ENCODE measurements at places on chromosomes 2 and 18. TPM values are rescaled to one million over a fixed set of nuclear protein-coding genes. Genes with fewer than 3 reads are reported as not detected.

- H3K27me3 ChIP-seq = no peaks in the 10 kb centered on the region
- DNase-seq = no peak
- no peak overlapping the region for H3K27ac ChIP-seq
- no peaks in the 10 kb centered on the region for H3K4me1 ChIP-seq
- no peak overlapping the region for H3K4me3 ChIP-seq
These were observed 138.0 kb upstream of the DNMT3A start for GRCh38 chr2:25479761-25480160.

GPAT2 gene
- total RNA-seq = not detected

MRPL30 gene
- 46.1 TPM for total RNA-seq

CAPN14 gene
- 0.21 TPM for total RNA-seq

- no peak for DNase-seq
- no peak overlapping the region for H3K4me3 ChIP-seq
- no peaks in the 10 kb centered on the region for H3K27me3 ChIP-seq
- no peaks in the 10 kb centered on the region for H3K36me3 ChIP-seq
These were observed 1542.6 kb upstream of the PIK3C3 start for GRCh38 chr18:40412410-40412809.

PLGLB2 gene
- 0.15 TPM for total RNA-seq

DNA sequence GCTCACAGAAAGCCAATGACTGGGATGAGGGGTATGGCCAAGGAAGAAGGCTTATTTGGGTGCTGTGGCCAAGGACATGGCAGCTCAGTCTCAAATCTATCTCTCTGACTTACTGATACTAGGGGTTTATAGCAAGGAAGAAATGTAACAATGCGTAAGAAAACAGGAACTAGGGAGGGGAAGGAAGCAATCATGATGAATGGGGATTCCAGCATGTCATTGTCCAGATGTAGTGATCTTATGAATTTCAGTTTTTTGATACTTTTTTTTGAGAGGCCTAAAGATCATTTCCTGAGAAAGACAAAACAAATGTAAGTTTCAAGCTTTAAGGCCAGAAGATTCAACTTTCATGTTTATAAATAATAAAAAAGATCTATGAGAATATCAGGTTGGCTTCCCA lies 298.6 kb upstream of the FAM98A start:
- no peaks in the 10 kb centered on the region for H3K4me1 ChIP-seq
- H3K27me3 ChIP-seq = no peaks in the 10 kb centered on the region
- no peaks in the 10 kb centered on the region for H3K36me3 ChIP-seq
- H3K27ac ChIP-seq = no peak overlapping the region
- DNase-seq = no peak

- no peaks in the 10 kb centered on the region for H3K4me1 ChIP-seq
- H3K27me3 ChIP-seq = no peaks in the 10 kb centered on the region
- H3K4me3 ChIP-seq = no peak overlapping the region
These were observed 61.8 kb downstream of the CDH20 start for GRCh38 chr18:61394983-61395382.

DNA sequence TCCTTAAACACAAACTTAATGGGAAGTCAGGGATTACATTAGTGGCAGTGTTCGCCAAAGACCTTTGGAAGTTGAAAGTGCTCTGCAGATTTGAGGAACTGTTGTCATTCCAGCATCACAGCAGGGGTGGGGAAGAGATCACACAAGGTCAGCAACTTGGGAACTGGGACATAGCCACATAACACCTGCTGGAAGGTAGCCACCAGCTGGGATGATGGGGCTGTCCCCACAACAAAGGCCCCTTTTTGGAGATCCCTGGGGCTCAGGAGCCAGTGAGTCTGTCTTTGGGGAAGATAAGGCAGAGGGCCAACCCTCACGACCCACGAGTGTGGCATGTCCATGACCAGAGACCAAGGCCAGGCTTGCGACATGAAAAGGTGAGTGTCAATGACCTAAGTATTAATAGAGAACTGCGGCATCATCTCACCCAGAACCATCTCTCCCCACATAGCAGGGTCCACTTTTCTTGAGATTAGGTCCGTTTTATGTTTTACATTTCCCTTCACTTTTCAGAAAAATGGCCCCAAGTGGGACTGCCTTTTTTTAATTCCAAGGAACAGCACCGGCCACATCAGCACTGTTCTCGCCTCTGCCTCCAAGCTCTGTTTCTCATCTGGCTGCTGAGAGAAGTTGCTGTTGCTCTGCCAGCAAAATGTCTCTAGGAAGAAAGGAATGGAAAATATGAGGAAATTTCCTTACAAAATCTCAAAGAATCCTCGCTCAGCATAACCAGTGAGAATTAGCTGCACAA lies 106.9 kb downstream of the GFPT1 start:
- H3K27ac ChIP-seq = no peak overlapping the region
- no peak overlapping the region for H3K4me3 ChIP-seq
- H3K27me3 ChIP-seq = no peaks in the 10 kb centered on the region
- H3K4me1 ChIP-seq = no peaks in the 10 kb centered on the region
- H3K36me3 ChIP-seq = no peaks in the 10 kb centered on the region

DNA sequence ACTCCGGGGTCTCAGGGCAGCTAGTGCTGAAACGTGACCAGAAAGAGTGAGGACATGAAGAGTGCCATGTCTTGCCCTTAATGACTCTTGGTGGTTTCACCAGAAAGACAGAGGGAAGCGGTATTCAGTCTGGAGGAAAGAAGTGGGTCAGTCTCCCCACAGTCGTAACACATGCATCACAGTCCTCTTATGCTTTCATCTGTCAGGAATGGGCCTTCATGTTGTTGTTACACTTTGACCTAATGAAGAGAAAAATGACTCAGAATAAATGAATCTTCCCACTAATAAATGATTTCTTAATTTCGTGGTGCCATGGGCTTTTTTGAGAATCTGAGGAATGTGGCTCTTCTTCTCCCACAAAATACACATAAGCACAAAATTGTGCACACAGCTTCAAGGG lies 103.2 kb downstream of the SLC8A1 start:
- no peaks in the 10 kb centered on the region for H3K36me3 ChIP-seq
- no peak overlapping the region for H3K27ac ChIP-seq
- peaks cover 5% of the 10 kb centered on the region for H3K4me1 ChIP-seq
- no peak overlapping the region for H3K4me3 ChIP-seq
- H3K27me3 ChIP-seq = no peaks in the 10 kb centered on the region

DNA sequence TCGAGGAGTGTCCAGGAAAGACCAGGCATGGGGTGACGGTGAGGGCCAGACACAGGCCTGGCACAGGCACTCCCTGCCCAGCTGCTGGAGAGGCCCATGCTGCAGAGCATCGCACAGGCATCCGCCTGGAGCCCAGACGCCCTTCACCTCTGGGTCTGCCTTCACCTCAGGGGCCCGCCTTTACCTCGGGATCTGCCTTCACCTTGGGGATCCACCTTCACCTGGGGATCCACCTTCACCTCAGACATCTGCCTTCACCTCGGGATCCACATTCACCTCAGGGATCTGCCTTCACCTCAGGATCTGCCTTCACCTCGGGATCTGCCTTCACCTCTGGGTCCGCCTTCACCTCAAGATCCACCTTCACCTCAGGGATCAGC lies 7.7 kb downstream of the KIF1A start:
- H3K36me3 ChIP-seq = no peaks in the 10 kb centered on the region
- H3K27me3 ChIP-seq = no peaks in the 10 kb centered on the region
- no peaks in the 10 kb centered on the region for H3K4me1 ChIP-seq
- H3K4me3 ChIP-seq = no peak overlapping the region
- DNase-seq = peak; percentile 30
